CD4-positive, alpha-beta T cell treated with Interferon alpha-2 for 1 hour (primary cell): ENCODE measurements at places on chromosomes 7 and 10.

GRCh38 chr10:59959504-59960018 lies 53.2 kb upstream of the CCDC6 start:
- DNase-seq: no peak

GRCh38 chr7:105532709-105533460 lies 884 bp downstream of the RINT1 start:
- DNase-seq: no peak

GRCh38 chr7:86925221-86925620 lies 134.2 kb downstream of the ELAPOR2 start:
- DNase-seq: no peak

- no peak for DNase-seq
Measured at GRCh38 chr10:120131183-120131582, 238.7 kb downstream of the SEC23IP start.

- DNase-seq: no peak
Measured at GRCh38 chr10:6176691-6177231, 26.0 kb upstream of the PFKFB3 start.

DNA sequence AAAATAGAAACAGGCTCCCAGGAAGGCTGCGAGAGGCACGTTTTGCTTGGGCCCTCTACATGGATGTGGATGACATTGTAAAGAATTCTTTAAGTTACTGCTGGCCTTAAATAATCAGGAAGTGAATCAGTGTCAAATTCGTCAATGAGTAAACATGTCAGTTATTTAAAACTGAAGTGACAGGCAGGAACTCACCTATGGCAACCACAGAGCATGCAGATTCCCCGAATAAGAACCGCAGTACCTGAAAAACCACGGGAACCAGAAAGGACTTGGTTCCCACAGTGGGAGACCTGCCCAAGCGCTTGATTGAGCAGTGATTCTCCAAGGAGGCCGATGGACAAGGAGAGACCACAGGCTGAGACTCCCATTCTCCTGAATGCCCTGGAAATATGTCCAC lies 351.2 kb upstream of the AKR1E2 start:
- no peak for DNase-seq

DNA sequence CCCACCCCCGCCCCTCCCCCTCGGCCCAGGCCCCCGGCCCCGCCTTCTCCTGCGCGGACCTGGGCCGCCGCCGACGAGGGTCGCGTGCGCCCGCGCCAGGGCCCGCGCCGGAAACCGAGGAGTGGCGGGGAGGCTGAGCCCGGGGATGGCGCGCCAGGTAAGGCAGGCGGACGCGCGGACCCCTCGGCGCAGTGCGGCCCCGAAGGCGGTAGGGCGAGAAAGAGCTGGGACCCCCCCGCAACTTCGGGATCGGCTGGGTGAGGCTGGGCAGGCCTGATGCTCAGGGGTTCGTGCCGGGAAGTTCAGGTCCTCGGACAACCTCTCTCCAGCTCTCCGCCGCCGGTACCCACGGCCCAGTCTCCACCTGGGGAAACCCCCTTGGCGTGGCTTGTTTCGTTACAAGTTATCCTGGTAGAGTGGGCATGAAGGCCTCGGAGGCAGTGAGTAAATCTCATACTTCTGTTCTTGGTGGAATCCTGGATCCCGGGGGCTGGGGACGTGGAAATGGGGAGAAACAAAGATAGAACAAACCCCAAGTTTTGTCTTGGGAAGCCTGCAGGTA lies 58.4 kb downstream of the ZNF467 start:
- peak; percentile 62 for DNase-seq

DNA sequence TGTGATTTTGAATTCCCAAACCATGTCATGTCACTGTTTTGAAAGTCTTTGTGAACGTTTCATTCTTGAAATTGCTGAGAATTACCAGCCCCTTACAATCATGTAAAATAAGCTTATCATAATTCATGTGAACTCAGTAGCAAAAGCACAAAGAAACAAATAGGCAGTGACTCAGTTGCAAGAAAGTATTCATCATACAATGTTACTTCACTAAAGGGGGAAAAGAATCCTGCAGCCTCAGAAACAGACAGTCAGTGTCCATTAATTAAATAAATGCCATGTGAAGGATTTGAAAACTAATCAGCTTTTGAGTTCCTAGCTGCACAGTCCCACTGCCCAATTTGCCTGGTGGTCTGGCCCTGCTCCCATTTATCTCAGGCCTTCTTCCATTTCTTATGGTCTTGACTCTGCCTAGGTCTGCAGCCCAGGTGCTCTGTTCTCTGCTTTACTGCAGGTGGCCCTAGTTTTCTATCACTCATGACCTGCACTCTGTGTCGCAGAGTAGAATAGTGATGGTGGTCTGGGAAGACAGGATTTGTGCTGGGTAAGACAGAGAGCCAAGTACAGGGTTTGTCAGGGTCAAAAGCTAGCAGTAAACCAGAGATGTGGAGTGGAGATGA lies 99.7 kb downstream of the PLCE1 start:
- no peak for DNase-seq

DNA sequence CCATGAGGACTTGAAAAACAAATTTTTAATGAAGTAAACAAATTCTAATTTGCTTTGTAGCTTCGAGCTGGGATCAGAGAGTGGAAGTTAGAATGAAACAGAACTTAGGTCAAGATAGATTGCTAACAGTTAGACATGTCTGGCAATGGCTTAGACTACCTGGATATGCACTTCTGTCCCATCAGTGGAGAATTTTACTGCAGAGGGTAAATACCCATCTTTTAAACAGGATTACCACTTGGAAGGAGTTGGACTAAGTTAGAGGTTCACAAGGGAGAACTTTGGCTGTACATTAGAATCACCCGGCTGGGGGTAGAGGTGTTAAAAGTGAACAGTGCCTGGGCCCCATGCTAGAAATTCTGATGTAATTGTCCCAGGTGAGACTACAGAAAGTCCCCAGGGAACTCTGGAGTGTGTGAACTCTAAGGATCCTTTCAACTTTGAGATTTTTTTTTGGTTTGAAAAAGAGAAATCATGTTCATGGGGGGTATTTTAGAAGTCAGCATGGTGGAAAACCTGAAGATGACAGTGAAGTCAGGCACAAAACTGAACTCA lies 35.5 kb downstream of the ENTPD1 start:
- DNase-seq: no peak
